Left hindlimb (tissue), 1 donor: ENCODE measurements at places on chromosomes 16 and 17.

- DNase-seq, result no peak
These were observed 27.9 kb downstream of the SMPD3 start for GRCh38 chr16:68420366-68420942.

GRCh38 chr17:68175905-68176304, 71.9 kb upstream of the AMZ2 start:
- no peak for DNase-seq

DNA sequence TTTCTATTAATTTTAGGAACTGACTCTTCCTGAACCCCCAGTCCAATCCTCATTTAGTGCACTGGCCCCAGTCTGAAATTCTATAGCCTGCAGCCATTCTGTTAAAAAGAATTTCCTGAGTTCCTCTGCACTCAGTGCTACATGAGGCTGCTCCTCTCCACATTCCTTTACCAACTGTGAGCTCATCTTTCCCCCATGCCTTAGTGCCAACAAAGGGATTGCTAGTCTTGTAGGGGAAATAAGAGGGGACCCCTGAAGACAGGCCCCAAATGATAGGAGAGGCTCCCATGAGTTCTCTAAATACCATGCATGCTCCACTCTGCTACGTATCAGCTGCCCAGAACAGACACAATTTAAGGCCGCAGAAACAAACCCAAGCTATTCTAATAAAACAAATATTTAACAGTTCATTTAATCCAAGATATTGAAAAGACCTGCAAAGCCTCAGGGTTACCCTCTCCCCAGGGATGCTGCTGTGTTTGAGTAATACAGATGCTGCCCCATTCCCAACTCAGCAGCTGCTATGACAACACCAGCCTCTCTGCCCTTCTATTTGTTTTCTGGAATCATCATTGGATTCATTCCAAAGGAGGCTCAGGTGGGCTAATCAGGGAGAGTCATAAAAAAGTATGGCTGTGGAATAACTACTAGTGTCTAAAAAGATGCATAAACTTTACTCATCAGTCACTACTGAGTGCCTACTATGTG, 228.5 kb downstream of the TOX3 start:
- no peak for DNase-seq

- DNase-seq, result no peak
These were observed 74.4 kb downstream of the SDK2 start for GRCh38 chr17:73569762-73570319.

GRCh38 chr16:12646490-12647274, 157.0 kb downstream of the CPPED1 start:
- DNase-seq, result no peak

- no peak for DNase-seq
These were observed 10.4 kb upstream of the KRT10 start for GRCh38 chr17:40832840-40833239.

- no peak for DNase-seq
These were observed 40.0 kb downstream of the CIBAR2 start for GRCh38 chr16:85072076-85072860.

DNA sequence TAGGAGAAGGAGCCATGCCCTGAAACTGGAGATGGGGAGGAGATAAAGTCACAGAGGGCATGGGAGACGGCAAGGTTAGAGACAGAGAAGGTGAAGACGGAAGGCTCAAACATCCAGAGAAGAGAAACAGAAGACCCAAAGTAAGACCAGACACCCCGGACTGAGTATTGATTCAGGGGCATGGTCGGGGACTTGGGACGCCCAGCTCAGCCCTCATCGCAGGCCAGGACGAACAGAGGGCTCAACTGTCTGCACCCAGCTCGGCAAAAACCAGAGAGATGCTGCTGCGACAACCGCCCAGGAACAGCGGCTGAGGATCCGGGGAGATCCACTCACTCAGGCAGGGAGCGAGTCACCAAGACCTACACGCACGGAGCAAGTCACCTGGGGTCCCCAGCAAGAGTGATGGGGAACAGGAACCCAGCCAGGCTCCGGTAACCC, 999 bp downstream of the XYLT1 start:
- DNase-seq, result no peak

DNA sequence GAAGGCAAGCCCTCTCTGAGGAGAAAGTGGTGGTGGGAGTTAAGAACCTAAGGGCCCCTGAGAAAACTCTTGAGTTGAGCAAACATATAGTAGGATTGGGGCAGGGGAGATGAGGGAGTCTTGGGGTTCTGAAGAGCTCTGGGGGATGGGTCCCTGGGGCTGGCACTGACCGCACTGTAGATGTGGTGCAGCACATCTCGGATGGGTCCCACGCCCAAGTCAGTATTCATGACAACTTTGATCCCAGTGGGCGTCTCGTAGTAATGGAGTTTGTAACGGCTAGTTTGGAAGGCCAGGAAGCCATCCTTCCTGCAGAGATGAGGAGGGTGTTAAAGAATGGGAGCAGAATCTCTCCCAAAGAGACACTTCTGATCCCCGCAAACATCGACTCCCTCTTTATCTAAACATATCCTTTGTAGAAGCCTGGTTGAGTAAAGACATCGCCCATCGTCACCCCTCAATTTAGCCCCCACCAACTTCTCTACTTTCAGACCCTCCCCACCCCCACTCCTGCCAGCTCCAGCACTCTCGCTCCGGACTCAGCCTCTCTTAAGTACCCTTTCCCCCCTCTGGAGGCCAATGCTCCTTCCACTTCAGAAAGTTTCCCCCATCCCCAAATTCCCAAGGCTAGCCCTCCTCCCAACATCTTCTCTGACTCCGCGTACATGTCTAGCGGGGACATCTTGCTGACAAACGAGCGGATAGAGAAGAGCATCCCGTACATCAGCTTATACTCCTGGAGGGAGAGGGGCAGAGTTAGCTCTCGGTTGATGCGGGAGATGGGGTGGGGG, 710 bp downstream of the TRAPPC1 start:
- DNase-seq, result no peak

DNA sequence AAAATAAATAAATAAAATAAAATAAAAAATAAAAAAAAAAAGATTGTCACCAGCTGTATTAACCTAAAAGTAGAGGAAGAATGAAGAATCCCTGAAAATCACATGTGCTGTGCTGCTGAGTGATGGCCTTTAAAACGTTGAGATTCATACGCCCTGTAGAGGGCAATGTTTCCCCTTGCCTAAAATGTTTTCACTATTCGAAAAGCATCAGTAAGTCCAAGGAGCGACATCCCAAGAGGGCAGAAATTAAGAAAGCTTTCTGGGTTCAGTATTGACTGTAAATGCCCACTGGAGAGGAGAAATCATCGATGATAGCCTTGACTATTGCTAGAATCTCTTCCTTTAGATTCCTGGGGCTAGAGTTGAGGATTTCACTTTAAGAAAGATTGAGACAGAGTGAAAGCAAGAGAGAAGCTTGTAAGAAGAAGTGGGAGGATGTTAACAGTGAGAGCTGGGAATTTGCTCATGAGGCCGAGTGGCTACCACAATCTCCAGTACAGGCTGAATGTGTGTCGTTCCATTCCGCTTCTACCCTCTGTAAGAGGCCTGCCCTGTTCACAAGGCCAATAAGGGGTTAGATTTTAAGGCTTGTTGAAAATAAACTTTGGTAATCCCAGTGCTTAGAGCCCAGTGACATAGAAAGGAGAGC, 170.8 kb upstream of the FAM20A start:
- DNase-seq, result no peak

GRCh38 chr16:68429076-68429854, 19.0 kb downstream of the SMPD3 start:
- no peak for DNase-seq

GRCh38 chr16:7268182-7268581, 64.5 kb upstream of the RBFOX1 start:
- no peak for DNase-seq

DNA sequence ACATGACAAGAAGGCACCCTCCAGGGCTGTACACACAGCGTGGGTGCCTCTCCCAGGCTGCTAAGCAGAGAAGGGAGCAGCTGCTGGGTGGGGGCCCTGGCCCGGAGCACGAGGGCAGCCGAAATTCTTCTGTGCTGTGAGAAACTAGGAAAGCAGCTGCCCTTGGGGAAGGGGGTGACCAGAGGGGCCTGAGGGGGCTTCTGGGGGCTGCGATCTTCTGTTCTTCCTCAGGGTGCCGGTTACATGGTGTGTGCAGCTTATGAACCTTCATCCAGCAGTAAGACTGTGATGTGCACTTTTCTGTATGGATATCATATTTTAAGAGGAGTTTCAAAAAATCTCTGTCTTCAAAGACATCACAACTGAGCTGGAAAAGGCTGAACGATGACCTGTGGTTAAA, 43.2 kb upstream of the METRNL start:
- DNase-seq, result no peak

- DNase-seq, result no peak
These were observed 64.5 kb upstream of the SEC14L1 start for GRCh38 chr17:77076124-77076830.

DNA sequence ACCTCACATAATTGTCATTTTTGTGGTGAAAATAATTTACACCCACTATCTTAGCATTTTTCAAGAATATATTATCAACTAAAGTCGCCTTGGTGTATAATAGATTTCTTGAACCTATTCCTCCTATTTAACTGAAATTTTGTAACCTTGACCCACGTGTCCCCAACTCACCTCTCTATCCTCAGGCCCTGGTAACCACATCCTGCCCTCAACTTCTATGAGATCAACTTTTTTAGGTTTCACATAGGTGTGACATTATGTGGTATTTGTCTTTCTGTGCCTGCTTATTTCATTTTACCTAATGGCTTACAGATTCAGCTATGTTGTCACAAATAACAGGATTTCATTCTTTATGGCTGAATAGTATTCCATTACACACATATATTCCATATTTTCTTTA, 73.0 kb upstream of the CNTNAP4 start:
- no peak for DNase-seq

DNA sequence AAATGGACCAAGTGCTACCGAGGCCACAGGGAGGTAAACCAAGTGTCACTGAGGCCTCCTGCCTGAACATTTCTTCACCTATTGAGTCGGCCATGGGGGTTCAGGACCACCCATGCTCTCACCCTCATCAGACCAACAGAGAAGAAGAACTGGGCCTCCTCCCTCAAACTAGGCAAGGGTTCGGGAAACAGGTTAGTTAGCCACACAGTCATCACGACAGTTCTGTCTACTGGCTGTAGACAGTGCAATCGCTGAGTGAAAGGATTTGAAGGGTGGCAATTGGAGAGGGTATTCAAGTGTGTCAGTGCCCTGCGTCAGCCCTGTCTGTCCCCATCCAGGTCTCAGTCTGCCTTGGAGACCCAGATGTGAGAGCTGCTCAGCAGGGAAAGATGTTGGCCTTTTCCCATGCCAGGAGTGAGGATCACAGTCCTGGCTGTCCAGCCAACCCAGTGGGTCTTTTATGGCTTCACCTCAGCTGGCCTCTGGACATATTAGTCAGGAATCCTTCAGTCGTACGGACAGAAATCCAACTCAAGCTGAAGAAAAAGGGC, 19.9 kb downstream of the TBX2 start:
- DNase-seq, result no peak

DNA sequence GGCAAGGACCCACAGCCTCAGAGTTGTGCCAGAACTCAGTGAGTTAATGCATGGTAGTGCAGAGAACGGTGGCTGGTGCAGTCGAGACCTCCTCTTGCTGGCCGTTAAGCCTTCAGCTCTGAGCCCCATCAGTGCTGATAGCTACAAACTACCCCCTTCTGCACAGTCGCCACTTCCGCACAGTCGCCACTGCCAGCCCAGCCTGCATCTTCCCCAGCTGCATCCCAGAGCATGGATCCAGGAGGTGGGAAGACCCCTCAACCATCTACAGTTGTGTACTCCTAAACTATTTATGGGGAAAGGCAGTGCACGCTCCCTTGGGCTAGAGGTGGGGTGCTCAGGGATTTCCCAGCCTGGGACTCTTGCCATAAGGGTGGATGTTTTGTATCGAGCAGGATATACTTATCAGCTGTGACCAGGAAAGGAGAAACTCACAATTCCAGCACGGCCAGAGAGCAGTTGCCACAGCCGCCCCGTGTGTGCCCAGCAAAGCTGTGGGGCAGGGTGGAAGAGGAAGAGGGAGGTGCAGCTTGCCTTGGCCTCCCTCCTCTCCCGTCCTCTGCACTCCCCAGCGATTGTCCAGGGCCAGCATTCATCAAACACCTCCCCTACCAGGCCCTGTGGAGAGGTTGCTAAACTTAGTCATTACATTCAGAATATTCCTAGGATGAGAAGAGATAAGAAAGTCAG, 49.5 kb upstream of the CMIP start:
- DNase-seq, result no peak

DNA sequence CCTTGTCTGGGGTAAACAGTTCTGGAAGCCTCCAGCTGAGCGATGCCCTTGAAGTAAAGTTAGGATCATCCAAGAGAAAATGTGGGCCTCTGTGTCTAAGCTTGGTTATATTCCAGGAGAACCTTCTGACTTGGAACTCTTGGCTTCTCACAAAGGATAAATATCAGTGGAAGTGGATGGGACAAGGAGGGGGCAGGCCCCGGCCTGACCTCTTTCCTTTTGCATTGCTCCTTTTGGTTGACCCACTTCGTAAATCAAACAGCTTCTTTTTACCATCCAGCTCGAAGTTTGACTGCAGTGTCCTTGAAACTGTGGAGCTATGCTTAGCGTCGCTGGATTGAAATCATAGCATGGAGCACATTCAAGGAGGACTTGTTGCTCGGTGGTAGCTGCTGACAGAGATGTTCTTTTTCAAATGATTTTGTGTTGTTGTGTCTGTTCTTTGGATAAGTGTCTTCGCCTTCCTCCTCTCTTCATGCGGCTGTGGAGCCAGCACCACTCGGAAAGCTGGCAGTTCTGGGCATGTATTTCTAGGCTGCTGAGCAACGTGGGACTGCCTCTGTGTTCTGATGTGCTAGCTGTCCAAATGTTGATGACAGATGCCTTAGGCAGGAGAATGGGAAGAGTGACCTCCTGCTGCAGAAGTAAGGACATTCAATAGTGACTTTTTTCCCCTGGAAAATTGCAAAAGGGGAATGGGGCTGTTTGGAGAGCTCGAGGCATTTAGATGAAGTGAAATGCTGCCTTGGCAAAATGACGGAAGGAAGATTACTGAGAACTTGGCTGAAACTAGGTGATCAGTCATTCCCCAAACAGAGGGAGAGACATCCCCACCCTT, 4.5 kb downstream of the MINK1 start:
- DNase-seq, result no peak

GRCh38 chr16:61681124-61681523, 355.1 kb downstream of the CDH8 start:
- DNase-seq, result no peak

DNA sequence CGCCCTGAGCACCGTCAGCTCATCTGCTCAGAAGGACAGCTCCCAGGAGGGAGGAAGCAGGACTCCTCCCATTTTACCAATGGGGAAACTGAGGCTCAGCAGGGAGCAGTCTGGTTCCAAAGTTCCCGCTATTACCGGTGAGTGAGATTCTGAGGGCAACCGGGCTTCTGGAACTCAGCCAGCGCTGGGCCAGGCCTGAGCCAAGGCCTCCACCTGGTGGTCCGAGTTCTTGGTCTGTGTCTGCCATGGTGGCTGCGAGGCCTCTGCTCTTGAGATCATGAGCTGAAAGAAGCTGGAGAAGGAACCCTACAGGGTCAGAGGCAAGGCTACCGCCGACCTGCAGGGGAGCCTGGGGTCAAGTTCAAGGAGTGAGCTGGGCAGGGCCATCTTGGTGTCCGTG, 110.8 kb upstream of the GSE1 start:
- no peak for DNase-seq

DNA sequence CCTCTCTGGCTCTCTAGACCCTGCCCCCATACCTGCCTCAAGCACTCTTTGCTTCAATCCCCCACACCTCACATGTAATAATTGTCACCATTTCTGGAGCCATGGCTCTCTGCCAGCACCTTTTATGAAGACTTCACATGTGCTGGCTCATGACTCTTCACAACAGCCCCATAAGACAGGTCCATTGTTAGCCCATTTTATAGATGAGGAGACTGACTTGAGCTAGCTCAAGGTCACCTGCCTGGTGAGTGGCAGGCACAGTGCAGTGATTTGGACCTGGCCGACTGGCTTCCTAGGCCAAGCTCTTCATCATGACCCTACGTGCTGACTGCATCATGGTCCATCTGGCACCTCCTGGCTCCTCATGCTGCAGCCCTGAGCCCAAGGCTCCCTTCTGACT, 25.0 kb downstream of the FAM20A start:
- no peak for DNase-seq
